ENCODE measurements at places on chromosomes 1 and 21.

GRCh38 chr1:51189421-51190073, 46.5 kb upstream of the RNF11 start:
- peak; percentile 66 for DNase-seq

GRCh38 chr1:238409191-238409850, 518.6 kb upstream of the ZP4 start:
- no peak for DNase-seq

DNA sequence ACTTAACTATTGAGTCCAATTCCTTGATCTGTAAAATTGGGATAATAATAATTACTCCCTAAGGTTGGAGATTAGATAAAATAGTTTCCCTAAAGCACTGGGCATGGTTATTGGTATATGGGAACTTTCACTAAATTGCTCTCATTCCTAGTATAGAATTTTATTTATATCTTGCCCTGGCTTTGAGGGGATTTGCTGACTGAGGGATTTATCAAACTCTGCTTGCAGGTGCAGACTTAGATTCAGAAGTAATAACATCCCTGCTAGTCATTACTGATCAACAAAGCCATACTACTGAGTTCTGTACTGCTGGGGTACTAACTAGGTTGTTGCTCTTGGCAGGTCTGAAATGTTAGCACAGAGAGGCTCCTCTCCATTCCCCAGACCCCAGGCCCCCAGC, 41.9 kb downstream of the CASQ2 start:
- DNase-seq, result no peak

- DNase-seq, result no peak
These were observed 19.5 kb downstream of the MAP7D1 start for GRCh38 chr1:36175137-36176095.

DNA sequence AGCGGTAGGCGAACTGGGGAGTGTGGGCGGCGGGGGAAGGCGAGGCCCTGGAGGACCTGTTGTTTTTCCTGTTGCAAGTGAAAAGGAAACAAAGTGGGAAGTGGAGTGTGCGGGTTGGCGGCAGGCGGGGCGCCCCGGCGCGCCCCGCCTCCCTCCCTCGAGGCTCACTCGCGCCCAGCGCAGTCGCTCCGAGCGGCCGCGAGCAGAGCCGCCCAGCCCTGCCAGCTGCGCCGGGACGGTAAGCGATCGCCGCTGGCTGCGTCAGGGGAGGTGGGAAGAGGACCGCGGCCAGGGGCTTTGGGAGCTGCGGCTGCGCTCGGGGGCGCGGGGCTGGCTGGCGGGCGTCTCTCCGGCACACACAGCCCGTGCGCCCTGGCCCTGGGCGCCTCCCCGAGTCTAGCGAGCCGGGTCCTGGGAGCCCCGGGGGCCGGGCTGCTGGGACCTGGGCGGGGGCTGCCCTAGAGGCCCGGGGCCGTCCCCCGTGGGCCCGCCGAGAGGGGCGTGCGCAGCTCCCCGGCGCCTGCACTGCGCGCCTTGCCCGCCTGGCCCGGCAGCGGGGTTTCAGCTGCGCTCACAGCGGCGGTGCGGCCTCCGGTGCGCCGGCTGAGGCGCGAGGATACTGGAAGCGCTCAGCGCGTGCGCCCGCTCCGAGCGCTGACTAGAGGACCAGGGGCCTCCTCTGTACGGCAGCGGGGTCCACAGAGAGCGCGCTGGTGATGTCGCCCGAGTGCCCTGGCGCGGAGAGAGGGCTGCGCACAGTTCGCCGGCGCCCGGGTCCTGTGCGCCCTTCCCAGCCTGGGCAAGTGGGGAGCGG, at the start of gene PIK3CD:
PIK3CD (plus strand) TSS at position 167 of the 814 bp plus-strand sequence. CDS start 58,725 bp downstream, outside the sequence.
- peak; percentile 59 for DNase-seq

- DNase-seq, result no peak
These were observed 320.1 kb downstream of the TGFB2 start for GRCh38 chr1:218665221-218665620.

- peak; percentile 75 for DNase-seq
These were observed 126.7 kb downstream of the NR5A2 start for GRCh38 chr1:200154069-200154767.

DNA sequence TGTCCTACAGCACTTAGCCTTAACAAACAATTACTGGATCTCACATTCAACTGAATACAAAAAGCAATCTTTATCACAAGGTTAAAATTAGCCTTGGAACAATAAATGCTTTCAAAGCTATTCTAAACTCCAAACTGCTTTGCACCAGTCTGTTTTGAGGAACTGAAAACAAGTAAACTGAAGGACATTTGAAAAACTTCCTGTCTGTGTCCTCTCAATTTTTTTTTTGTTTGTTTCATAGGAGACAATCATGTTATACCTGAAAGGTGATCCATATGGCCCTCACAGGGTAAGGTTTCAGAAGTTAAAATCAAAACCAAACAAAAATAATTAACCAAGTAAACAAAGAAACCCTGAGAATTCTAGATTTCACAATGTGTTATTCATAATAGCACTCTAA, 459.1 kb downstream of the DPYD start:
- DNase-seq, result no peak

- DNase-seq, result no peak
These were observed 13.5 kb downstream of the RUNX1 start for GRCh38 chr21:35035581-35035980.

GRCh38 chr1:172533513-172534151, 682 bp downstream of the SUCO start:
- DNase-seq, result peak; percentile 66

GRCh38 chr1:890661-891060, 33.1 kb upstream of the SAMD11 start:
- no peak for DNase-seq

GRCh38 chr1:147630447-147630846, 39.9 kb downstream of the ACP6 start:
- no peak for DNase-seq

DNA sequence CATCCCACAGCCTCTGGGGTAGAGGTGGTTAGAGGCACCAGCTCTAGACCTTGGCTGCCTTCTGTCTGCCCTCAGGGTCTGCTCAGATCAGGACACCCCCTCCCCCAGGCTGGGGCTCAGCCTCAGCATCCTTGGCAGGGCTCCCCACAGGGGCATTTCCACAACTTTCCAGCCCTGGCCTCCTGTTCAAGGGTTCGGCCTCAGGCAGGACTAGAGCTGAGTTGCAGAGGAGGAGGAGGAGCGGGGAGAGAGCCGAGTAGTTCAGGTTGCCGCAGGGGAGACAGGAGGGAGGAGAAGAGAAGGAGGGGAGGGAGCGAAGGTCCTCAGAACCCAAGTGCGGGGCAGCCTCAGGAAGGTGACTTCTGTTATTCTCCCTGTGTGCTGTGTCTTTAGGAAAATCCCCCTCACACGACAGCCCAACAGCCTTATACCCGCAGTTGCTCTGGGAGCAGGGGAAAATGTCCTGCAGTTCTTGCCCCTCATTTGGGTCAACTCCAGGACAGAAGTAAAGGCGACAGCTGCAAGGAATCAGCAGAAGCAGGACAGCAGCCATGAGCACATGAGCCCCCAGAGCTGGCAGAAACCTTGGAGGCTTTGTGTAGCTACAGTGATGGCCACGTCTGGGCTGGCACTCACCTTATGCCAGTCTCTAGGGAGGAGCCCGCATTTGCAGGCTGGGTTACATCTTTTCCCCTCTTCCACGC, 46.5 kb upstream of the TENT5B start:
- DNase-seq, result no peak

DNA sequence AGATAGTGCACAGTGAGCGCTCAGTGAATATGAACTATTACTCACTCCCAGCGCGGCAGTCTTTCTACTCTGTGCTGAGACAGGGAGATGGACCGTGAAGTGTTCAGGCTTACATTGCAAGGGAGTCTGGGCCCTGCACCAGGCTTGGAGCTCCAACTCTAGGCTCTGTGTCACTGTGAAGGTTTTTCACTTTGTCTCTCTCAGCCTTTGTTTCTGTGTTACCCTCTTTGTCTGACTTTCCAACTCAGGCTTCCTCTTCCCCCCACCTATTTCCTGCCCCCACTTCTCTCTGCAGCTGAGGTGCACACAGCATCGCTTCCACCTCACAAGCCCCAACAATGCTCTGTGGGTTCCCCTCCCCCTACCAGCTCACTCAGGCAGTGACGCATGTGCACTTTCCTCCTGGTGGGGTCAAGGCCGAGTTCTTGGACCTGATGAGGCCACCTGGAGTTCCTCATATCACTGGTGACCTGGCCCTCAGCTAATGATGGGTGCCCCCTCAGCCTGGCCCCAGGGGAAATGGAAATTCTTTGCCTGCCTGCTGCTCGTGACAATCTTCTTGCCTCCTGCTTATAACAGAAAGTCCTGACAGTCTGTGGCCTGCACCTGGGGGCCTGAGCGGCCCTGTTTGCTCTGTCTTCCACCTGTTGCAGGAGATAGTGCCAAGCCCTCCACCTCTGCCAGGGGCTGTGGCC, 1.1 kb upstream of the LCK start:
- DNase-seq, result peak; percentile 94

DNA sequence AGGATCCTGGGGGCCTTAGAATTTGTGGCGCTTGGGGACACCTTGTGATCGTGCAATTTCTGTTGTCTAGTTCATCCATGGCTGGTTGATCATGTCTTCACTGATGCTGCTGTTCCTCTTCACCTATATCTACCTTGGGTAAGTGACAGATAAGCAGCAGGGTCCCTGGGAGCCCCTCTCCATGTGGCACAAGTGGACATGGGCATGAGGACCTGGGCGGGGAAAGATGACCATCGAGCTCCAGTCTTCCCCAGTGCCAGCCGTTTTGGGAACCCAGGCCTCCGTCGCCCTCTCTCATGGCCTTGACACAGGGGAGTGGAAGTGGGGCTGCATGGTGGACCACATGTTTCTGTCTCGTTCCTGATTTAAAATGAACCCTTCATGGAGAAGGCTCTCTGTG, 17.6 kb downstream of the PSEN2 start:
- no peak for DNase-seq

DNA sequence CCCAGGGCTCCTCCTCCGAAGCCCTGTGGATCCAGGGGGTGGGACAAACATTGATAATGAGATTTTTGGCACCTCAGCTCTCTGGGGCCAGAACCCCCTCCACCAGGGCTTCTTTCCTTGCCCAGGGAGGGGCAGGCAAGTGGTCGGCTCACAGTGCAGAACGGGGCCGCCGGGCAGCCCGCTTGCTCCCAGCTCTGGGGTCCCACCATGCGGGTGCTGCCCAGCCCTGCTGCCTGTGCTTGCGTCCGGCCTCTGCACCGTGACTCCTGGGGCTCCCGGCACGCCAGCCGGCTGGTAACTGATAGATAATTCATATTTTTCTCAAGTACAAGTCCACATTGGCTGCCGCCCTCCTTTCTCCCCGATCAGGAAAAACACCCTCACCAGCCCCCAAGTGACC, 42.0 kb upstream of the CCDC27 start:
- DNase-seq, result no peak

DNA sequence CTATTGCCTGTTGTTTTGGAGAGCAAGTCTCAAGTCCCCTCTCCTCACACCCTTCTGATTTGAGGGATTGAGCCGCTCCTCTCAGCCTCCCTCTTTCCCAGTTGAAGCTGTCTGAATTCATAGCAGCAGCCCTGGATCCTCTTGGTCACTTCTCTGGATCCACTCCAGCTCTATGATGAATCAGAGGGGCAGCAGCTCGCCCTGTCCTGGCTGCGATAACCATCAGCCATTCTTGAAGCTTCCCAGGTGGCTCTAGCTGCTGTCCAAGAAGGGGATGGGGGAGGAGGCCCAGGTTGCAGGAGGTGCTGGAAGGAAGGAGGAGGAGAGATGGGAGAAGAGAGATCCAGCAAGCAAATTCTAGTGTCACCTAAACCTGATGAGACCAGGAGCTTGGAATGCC, 31.3 kb downstream of the WNT4 start:
- DNase-seq, result no peak

DNA sequence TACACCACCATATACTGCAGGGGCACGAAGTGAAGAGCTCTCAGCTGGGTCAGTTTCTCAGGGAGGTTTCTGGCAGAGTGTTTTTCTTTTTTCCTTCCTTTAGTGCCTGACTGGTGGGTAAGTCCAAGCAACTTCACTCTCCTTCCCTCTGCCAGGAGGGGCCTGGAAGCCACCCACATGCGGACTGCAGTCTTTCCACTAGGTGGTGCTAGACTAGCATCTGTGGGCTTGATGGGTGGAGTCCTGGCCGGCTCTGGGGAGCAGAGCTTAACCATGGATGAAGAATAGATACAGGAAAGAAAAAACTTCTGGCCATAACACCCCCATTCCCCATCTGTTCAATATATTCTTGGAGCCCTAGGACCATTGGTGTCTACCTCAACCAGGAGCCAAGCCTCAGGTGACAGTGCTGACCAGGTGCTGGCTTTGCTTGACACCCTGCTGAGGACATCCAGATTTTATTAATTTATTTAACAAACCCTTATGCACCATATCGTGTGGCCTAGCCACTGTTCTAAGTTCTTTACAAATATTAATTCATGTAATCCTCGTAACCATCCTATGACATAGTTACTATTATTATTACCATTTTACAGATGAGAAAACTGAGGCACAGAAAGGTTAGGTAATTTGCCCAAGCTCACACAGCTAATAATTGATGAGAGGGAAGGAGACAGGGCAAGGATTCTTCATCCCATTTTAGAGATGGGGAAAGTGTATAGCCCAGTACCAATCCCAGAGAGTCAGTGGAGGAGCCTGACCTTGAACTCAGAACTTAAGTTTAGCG, 126.7 kb upstream of the CSF3R start:
- peak; percentile 58 for DNase-seq

- no peak for DNase-seq
These were observed 2.8 kb downstream of the ADGRL2 start for GRCh38 chr1:81803431-81804110.

DNA sequence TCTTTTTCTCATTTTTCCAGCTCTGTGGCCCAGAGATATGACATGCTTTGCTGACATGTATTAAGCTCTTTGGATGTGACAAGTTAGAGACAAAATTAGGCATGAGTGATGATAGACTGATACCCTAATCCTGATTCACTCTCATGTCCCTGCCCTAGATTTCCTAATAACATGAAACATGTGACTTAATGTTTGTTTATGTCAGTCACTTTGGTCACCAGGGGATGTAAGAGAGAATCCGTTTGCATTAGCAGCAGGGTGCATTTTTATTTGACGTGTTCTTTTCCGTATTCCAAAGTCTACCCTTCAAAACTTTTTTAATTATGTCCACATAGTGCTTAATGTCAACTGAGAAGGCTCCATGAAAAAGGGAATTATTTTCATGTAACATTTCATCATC, 192.4 kb downstream of the HMCN1 start:
- no peak for DNase-seq

DNA sequence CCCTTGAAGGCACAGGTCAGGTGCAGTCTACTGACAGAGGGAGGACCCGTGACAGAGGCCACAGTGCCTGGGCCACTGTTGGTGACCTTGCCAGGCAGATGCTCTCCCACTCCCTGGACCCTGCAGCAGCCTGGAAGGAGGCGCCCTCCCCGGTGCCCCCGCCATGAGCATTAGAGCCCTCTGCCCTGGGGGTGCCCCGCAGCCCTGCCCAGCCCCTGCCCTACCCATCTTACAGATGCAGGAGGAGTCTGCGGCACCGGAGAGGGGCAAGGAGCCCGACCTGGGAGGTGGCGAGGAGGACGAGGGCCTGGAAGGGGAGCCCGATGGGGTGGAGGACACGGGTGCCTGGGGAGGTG, 9.7 kb upstream of the SMIM1 start:
- no peak for DNase-seq

DNA sequence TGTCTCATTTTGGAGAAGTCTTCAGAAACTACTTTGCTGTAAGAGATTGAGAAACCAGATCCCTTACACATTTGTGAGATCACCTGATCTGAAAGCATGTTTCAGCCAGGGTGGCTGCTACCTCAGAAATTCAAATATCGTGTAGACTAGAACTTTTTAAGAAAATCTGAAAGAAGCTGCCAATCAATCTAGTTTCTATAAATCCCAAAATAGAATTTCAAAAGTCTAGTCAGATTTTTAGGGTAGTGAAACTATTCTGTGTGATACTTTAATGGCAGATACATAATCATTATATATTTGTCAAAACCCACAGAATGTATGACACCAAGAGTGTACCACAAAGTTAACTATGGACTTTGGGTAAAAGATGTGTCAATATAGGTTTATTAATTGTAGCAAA, 79.9 kb upstream of the PLPPR5 start:
- no peak for DNase-seq

All from activated CD8-positive, alpha-beta T cell treated with anti-CD3 and anti-CD28 coated beads, Interleukin-2, amount 10 ng/mL, durations not matched to agents 7 days and 5 days (primary cell).